Right hindlimb (tissue), 1 donor: ENCODE measurements at places on chromosomes 3 and 15.

GRCh38 chr3:12679468-12679867, 15.6 kb upstream of the RAF1 start:
- DNase-seq, result no peak

- peak; percentile 84 for DNase-seq
Observed at GRCh38 chr3:187743195-187744141, 1.8 kb downstream of the BCL6 start.

DNA sequence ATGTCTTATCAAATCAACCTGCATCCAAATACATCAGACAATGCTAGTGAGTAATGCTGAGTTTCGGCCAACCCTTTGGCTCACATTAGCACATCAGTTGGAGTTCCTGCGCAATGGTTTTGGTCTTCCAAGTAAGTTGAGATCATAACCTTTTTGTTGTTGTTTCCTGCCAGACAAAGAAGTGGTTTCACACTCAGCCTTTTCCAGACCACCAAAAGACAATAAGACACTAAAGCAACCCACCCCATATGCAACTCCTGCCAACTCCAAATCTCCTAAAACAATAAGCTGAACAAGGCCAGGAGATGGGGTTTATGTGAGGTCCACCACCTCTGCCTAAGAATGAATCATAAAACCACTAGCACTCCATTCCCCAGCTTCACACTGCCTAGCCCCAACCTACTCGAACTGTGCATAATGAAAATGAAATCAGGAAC, 177.0 kb downstream of the ERC2 start:
- peak; percentile 45 for DNase-seq

GRCh38 chr15:69668963-69669362, 216.3 kb downstream of the RPLP1 start:
- no peak for DNase-seq

DNA sequence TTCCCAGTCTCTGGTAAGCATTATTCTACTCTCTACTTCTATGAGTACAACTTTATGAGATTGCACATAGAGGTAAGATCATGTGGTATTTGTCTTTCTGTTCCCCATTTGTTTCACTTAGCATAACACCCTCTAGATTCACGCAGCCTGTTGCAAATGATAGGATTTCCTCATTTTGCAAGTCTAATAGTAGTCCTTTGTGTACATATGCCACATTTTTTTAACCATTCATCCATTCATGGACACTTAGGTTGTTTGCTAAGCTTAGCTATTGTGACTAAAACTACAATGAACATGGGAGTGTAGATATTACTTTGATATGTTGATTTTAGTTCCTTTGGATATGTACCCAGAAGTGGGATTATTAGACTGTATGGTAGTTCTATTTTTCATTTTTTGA, 717.9 kb upstream of the ALCAM start:
- no peak for DNase-seq

DNA sequence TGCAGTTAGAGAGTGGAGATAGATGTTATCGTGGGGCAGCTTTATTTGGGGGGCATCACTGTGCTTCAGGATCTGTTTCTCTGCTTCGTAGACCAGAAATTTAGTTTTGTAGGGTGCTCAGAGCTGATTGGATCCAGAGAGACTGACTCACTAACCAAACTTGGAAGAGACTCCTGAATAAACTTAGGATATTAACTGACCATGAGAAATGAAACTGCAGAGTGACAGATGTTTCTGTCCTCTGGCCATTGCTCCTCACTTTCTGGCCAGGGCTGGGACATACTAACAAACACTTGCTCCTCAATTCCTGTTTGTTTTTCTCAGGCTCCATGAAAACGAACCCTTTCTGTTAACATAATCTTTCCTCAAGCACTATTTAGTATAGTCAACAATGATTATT, 4.3 kb downstream of the ZNF592 start:
- DNase-seq, result no peak
